ENCODE measurements at places on chromosomes 6 and 20. TPM values are rescaled to one million over a fixed set of nuclear protein-coding genes. Genes with fewer than 3 reads are reported as not detected.

HTR1E gene
- total RNA-seq, result not detected

PPP1R16B gene
- total RNA-seq, result 0.21 TPM

SSTR4 gene
- total RNA-seq, result not detected

TRIM10 gene
- total RNA-seq, result not detected

PKHD1 gene
- not detected for total RNA-seq

SLC44A4 gene
- 3.1 TPM for total RNA-seq

SLC25A27 gene
- total RNA-seq, result 11.7 TPM

ULBP1 gene
- 9.6 TPM for total RNA-seq

CENPW gene
- total RNA-seq, result 1.4 TPM

EIF2S2 gene
- total RNA-seq, result 189 TPM

PDYN gene
- total RNA-seq, result not detected

LY6G6D gene
- total RNA-seq, result not detected

GUCA1A gene
- total RNA-seq, result not detected

ISM1 gene
- 0.34 TPM for total RNA-seq

SAMD5 gene
- 1.4 TPM for total RNA-seq

SYCP2 gene
- total RNA-seq, result under 0.01 TPM

RGS17 gene
- 1.4 TPM for total RNA-seq

MICB gene
- total RNA-seq, result 5.8 TPM

SAMD3 gene
- not detected for total RNA-seq

TMC2 gene
- total RNA-seq, result not detected

SEL1L2 gene
- total RNA-seq, result not detected

KIF25 gene
- total RNA-seq, result not detected

DNAH8 gene
- under 0.01 TPM for total RNA-seq

ETV7 gene
- total RNA-seq, result under 0.01 TPM

PSMB9 gene
- 8.9 TPM for total RNA-seq

MAS1 gene
- not detected for total RNA-seq

IYD gene
- total RNA-seq, result not detected

BLCAP gene
- 64.6 TPM for total RNA-seq

BEND3 gene
- total RNA-seq, result 5.1 TPM

POLR1H gene
- total RNA-seq, result 18.9 TPM

TBP gene
- 20.9 TPM for total RNA-seq

TPMT gene
- total RNA-seq, result 27.3 TPM

DUSP15 gene
- 0.34 TPM for total RNA-seq

MTHFD1L gene
- 73.8 TPM for total RNA-seq

VGLL2 gene
- total RNA-seq, result not detected

SLC32A1 gene
- total RNA-seq, result not detected

ELOVL5 gene
- total RNA-seq, result 61.9 TPM

THBS2 gene
- 0.50 TPM for total RNA-seq

SLC17A1 gene
- total RNA-seq, result not detected

PHACTR3 gene
- total RNA-seq, result 1.9 TPM

TPD52L1 gene
- total RNA-seq, result 324 TPM

CCM2L gene
- not detected for total RNA-seq

BMP6 gene
- total RNA-seq, result 0.21 TPM

LPA gene
- total RNA-seq, result not detected

ZNF165 gene
- 7.5 TPM for total RNA-seq

SLC24A3 gene
- total RNA-seq, result 0.36 TPM
